Prostate gland (tissue), 2 donors: ENCODE measurements at places on chromosomes 4 and X. TPM values are rescaled to one million over a fixed set of nuclear protein-coding genes. Genes with fewer than 3 reads are reported as not detected.

The SPP1 gene
- 6.4 TPM for total RNA-seq

DNA sequence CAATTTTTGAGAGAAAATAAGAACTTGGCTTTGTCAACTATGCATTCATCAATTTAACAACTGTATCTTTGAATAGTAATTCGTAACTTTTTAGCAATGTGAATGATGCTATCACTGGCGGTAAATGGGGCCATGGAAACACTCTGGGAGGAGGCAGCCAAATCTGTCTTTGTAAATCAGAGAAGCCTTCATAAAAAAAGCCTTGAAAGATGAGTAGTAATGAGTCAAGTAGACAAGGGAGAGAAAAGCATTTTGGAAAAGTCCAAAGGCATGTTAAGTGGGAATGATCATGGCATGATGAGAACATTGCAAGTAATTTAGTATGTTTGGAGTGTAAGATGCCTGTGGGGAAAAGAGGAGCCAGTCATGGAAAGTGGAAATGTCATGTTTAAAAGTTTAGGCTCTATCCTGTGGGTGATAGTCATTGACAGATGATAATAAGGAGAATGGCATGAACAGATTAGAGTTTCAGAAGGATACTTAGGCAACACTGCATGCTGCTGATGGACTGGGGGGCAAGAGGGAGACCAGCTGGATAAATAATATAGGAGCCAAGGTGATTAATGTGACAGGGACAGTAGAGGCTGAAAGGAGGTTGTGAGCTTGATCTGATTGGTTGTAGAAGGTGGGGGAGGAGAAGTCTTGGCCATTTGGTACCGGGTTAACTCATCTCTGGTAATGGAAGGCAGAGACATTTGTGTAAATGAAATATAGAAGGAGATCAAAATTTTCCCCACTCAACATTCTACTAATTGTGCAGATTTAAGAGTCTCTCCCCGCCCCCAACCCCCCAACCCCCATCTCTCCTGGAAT lies 16.3 kb downstream of the SPRY1 start:
- DNase-seq, result no peak

GRCh38 chr4:113837397-113837796 lies 75.9 kb upstream of the CAMK2D start:
- no peak for DNase-seq

DNA sequence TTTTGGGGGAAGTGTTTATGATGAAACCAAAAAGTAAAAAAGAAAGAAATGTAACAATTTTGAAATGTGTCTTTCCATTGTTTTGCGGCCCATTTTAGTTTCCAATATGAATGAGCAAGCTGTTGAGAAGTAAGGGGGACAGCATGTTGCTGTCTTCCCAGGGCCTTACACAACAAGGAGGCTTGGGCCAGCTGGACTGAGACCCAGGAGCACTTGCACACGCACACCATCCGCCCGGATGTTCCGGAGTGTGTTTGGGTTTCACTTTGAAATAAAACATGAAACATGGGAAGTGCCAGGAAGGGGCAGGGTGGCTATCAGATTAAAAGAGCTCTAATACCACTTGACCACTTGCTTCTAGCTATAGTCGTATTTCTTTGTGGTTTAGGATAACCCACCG lies 144.4 kb downstream of the NHS start:
- no peak for DNase-seq

The MAGEA12 gene
- not detected for total RNA-seq

The CCSER1 gene
- 32.2 TPM for total RNA-seq

DNA sequence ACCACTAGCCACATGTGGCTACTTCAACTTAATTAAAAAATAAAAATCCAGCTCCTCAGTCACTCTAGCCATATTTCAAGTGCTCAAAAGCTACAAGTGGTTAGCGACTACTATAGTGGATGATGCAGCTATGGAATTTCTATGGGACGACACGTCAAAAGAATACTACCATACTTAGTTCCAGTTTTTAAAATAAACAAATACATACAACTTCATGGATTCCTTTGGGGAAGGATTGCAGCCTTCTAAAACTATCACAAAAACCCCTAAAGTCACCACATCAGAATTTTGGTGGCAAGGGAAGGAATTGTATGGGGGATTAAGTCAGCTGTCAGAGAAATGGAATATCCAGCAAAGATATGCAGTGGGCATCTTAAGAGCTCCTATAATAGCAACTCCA lies 6.5 kb downstream of the ZNF280C start:
- DNase-seq, result no peak

The BRS3 gene
- 0.23 TPM for total RNA-seq

- DNase-seq, result no peak
Measured at GRCh38 chr4:168900080-168900479, 110.0 kb downstream of the CBR4 start.

The KIAA1210 gene
- total RNA-seq, result 0.68 TPM

The AR gene
- total RNA-seq, result 77.4 TPM
